ENCODE measurements at places on chromosomes 6 and 20.
A peak's percentile ranks its signal among the peaks of the same experiment; 100 is the strongest.

DNA sequence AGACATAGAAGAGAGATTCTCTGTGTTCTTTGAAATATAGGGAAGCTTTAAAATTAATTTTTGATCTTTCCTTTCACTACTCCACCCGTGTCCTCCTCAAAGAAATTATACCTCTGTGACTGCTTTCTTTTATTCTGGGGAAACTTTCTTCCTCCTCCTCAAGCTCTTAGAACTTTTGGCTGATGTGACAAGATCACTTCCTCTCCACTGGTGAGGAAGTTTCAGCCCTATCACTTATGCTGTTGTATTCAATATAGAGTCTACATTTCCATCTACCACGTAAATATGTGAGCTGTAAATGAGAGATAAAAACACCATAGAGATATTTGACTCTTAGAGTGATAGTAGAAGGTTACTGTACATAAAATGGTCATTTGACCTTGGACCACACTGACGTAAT is 141.9 kb upstream of the SASH1 start:
- DNase-seq: no peak

DNA sequence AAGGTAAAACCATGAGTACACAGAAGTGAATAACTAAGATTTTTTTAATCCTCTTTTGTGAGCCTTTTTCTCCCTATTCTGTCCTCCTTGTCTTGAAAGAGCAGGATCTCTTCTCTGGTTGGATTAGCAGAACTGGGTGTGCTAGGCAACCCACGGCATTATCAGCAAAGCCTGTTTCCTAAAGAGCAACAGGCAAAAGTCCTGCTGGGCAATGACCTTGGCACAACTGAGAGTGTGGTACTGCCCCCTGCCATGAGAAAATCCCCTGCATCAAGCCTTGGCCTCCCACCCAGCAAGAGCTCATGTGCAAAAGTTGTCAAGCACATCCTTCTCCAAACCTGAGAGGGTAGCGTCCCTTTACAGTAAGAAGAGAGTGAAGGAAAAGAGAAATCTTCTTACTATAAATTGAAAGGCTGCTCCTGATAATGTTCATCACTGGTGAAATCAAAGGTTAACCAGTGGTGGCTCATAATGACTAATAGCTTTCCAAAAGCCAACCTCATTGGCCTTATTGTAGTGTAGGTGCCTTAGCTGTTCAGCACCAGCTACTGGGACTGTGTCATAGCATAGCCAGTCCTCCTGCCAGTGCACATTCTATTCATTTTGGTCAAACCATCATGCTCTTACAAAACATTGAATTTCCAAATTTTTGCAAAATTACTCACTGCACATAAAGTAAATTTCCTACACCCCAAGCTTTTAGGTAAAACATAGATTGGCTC is 17.1 kb downstream of the KIF6 start:
- DNase-seq: no peak

DNA sequence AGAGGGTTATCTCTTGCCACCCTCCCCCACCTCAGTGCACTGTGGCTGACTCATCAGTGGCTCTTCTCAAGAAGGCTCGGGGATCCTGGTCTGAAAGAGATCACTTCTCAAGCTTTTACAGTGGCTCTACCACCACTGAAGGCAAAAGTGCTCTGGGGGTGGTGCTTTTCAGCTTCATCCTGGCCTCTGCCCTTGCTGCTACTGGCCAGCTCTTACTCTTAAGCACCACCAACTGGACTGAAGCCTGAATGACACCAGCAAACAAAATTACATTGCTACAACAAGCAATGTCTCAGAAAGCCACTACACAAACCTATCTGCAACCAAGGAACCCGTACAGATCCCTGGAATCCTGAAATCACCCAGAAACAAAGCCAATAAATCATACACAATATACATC is 402.1 kb downstream of the EPHA7 start:
- DNase-seq: no peak

DNA sequence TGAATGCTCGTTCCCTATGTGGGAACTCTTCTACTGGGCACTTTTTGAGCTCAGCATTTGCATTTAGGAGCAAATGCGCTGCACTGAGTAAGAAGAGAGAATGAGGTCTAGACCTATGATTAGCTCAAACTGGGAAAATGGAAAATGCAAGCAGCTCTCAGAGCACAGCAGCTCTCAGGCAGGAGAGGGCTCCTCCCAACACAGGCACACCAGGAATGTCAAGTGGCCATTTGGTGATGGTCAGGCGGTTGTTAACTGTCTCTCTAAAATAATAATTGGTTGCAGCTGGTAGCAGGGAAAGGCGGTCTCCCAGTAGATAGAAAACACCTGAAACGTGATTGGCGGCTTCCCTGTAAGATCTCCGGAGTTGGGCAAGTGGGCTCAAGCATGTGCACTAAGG is 162.0 kb upstream of the ECI2 start:
- no peak for DNase-seq

DNA sequence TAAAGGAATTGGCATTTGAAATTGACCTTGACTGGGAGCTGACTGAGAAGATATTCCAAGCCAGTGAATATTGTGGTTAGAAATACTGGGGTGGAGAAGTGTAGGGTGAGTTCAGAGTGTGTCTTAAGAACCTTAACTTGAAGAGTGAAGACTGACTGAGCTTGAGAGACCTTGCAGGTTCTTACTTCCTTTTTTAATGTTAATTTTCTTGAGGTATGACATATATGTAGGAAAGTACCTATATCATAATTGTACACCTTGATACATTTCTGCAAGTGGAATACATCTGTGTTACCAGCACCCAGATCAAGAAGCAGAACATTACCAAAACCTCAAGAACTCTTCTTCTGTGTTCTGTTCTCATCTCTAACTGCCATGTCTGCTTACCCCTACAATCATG is 11.0 kb downstream of the DHX35 start:
- DNase-seq: no peak

DNA sequence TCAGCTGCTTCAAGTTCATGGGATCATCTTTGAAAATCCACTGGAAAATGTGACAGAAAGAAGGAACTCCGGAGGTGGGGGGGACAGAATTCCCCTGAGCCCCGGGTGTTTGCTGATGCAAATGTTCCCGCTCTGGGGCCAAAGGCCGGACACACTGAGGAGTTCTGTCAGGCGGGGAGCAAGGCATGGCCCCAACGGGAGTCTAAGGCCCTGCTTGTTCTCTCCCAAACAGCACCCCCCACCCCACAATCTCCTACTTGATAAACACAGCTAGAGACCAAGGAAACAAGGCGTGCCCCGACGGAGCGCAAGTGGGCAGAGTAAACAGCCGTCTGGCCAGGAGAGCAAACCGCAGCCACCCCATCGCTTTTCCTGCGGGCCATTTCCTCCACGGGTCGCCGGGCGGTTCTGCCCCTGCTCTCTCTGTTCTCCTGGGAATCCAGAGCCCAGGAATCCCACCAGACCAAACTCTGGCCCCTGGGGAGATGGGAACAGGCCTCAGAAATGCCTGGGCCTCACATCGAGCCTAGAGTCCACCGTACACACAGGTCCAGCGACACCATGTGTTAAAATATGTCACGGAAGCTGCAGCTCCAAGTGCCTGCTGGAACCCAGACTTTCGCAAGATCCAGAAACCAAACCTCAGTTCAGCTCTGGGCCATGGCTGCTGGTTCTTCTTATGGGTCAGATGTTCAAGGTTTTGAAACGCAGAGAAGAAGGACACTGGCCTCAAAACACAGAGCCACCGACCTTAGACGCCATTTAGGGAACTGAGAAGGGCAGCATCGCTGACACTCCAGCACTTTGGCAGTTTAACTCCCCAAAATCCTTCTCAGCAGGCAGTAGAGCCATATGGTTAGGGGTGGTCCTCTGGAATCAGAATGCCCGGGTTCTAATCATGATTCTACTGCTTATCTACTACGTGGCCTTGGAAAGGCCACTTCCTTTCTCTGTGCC is 104.2 kb downstream of the PREX1 start:
- no peak for DNase-seq

GRCh38 chr6:1385129-1386037 is 4.0 kb upstream of the FOXF2 start:
- DNase-seq: peak; percentile 19

DNA sequence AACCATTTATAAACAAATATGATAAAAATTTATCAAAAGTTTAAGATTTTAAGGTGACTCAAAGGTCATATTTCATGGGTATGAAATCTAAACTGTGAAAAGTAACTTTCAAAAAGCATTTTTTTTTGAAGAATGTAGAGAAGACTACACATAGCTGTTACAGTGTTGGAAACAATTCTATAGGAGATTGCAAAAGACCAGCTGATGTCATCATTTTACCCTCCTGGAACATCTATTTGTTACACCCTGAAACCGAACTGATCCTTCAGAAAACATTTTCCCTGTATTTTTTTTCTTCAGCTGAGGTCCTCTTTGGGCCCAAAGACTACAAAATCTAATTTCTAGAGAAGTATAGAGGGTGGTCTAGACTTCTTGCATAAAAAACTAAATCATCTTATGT is 297.5 kb upstream of the FERMT1 start:
- DNase-seq: no peak

GRCh38 chr6:142367501-142368018 is 65.8 kb downstream of the ADGRG6 start:
- no peak for DNase-seq

DNA sequence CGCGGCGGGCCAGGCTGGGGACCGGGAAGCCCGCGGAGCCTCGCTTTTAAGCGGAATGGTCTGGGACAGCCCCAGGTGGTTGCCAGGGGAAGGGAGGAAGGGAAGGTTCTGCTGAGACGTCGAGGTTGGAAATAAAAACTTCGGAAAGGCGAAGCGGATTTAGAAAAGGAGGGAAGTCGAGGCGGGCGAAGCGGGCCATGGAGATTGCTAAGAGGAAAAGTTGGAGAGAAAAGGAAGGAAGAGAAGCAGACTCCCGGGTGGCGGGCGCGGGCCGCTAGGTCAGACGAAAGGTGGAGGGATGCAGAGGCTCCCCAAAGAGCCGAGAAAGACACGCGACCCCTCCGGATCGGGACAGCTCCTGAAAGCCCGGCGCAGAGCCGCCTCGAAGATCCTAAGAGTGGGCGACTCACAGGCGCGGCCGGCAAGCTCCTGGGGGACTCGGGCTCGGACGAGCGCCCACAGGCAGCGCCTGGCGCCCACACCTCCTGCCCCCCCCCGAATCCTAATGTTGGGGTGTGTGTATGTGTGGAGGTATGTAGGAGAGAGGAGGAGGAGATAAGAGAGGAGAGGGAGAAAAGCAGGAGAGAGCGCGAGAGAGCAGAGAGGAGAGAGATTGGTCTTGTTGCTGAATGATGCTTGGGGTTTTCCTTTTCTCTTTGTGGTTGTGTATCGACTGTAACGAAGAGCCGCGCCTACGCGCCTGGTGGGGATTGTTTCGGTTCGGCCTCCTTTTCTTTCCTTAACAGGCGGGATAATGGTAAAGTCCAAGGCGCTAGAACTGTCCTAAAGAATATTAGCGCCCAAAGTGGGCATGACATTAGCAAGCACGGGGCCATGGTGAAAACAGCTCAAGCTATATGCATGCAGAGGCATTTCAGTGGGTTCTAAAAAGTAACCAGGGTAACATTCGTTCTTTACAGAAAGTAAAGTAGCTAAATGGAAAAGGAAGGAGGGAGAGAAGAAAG is 1.5 kb downstream of the TFAP2B start:
- no peak for DNase-seq
